ENCODE measurements at places on chromosomes 12 and 14.
A peak's percentile ranks its signal among the peaks of the same experiment; 100 is the strongest.

DNA sequence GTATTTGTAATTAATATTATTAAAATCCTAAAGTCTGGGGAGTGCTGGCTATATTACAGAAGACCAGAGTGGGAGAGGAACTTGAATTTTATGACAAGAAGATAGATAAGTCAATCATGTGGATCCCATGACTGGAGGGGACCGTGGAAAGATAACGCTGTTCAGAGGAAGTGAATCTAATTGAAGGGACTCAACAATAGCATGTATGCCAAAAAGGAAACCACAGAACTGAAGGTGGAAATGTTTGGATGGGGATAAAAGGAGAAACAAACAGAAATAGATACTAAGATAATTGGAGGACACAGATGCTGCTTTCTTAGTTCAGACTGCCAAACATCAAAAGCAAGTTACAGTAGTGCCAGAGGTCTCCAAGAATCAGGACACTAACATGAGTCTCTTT lies 21.1 kb downstream of the OR6J1 start:
- DNase-seq: no peak

GRCh38 chr12:79514730-79515529 lies 175.8 kb downstream of the PAWR start:
- no peak for DNase-seq

- no peak for DNase-seq
These were observed 26.1 kb downstream of the FGD6 start for GRCh38 chr12:95191060-95191696.

DNA sequence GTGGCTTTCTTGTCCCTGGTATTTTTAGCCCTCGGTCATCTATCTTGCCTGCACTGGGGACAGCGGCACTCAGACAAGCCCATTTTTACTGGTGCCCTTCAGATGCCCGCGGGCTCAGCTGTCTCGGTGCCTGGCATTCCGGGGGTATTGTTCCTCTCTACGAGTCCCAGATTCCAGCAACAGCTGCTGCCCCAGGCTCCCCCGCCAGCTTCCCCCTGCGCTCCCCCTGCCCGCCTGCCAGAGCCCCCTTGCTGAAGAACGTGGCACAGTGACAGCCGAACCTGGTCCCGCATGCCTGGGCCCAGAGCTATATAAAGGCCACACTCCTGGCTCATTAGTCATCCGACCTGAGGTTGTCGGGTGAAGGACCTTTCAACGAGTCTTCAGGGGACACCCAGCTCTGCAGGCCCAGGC lies 10.9 kb upstream of the MYL2 start:
- no peak for DNase-seq

- no peak for DNase-seq
These were observed 136.0 kb downstream of the BCL11B start for GRCh38 chr14:99136047-99136400.

GRCh38 chr12:7005311-7005710 lies 13.0 kb downstream of the LPCAT3 start:
- no peak for DNase-seq

- no peak for DNase-seq
These were observed 123.2 kb downstream of the FGD4 start for GRCh38 chr12:32522331-32523221.

GRCh38 chr12:25186038-25186787 lies 8.7 kb downstream of the DNAI7 start:
- DNase-seq: no peak

GRCh38 chr12:47686645-47687240 lies 19.1 kb downstream of the RPAP3 start:
- DNase-seq: peak; percentile 23
